Brain pericyte (primary cell): ENCODE measurements at places on chromosomes 4 and X.

DNA sequence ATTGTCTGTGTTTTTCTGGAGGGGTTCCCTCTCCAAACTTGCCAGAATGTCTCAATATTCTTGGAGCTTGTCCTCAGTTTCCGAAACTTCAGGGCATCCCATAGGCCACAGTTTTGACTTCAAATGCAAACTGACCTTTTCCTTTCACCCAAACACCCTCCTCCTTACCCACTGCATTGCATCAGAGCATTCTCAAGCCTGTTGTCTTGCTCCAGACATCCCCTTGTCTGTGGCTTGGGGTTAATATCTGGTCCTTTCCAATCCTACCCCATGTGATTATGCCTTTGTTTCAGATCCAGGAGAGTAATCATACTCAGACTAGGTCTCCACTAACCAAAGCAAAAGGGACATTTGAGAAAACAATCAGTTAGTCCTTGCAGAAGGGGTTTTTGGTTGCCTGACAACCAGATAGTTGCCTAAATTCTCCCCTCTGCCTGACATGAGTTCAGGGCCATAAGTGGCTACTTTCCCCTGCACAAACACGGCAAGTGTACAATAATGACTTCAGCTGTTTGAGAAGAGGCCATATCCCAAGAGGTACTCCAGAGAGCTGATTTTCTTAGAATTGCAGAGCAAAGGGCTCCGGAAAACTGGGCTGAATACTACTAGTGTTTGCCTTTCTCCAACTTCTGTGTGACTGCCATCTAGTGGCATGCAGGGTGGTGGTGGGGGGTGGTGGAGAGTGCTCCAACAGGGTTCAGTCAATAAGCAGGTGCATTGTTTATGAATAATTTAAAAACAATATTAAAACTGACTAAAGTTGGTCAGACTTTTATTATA lies 130.2 kb downstream of the CHRDL1 start:
- DNase-seq: no peak

DNA sequence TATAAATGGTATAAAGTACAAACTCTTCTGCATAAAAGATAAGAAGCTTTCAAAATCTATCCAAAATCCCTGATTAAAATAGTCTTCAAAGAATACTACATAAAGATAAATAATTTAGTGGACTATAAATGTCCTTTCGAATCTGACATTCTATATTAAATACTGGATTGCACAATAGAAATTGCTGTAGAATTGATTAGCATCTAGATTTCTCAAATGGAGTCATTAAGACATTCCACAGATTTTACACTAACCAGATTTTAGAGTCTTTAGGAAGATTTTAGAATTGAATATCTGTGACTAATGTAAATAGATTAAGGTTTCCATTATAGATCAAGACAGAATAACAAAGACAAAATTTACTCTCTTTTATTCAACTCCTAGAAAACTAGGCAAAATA lies 663.9 kb downstream of the STPG2 start:
- DNase-seq: no peak

DNA sequence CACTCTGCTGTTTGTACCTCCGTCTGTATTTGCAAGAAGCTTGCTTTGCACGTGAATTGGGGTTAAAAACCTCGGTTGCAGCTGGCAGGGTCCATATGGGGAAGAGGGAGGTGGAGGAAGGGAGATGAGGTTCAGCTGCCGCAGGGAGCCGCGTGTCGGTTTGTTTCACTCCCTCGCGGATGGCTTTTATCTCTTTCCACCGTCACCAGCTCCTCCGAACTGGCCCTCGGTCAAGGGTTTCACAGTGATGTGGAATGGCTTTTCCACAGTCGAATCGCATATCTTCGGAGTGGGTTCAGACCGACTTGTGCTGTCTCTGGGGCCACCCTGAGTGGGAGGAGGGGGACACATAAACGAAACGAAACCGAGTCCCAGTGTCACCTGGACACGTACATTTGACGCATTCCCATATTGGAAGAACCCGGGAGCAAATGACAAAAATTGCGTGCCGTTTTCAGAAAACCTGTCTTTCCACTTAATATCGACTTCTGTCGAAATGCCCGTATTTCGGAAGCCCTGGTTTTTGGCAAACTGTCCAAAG lies 929 bp downstream of the ZBTB33 start:
- DNase-seq: no peak

GRCh38 chr4:181793096-181793495 lies 450.1 kb upstream of the TENM3 start:
- DNase-seq: no peak
